ENCODE measurements at places on chromosomes 13 and 19.

DNA sequence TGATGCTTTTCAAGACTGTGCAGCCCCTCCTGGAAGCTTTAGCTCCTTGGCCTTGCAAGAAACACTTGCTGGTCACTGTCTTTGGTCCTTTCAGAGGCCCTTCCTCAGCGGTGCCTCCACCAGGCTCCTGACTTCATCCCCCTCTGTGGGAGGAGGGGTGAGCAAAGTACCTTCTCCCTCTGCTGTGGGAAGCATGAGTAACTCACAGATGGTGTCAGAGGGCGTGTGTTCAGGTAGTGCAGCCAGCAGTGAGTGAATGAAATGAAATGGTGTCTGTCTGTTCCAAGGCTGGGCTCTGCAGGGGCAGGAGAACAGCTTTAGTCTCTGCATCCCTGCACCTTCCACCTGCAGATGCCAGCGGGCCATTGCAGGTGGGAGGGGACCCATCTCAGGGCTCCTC is 102.9 kb downstream of the SHISA2 start:
- DNase-seq: no peak

GRCh38 chr13:99053636-99054233 is 75.9 kb upstream of the DOCK9 start:
- no peak for DNase-seq

DNA sequence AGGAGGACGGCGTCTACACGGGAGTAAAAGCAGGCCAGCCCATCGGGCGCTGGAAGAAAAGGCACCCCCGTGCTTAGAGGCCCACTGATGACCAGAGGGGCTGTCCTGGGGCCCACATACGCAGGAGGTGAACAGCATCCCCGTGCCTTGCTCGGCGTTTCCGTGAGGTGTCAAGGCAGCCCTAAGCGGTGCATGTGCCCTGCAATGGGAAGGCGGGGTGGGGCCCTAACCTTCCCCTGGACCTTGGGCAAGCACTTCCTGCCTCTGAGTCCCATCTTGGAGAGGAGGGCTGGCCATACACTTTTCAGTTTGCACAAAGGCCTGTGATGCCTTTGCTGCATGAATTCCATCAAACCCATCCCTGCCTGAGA is 47.8 kb upstream of the ATP11A start:
- no peak for DNase-seq

DNA sequence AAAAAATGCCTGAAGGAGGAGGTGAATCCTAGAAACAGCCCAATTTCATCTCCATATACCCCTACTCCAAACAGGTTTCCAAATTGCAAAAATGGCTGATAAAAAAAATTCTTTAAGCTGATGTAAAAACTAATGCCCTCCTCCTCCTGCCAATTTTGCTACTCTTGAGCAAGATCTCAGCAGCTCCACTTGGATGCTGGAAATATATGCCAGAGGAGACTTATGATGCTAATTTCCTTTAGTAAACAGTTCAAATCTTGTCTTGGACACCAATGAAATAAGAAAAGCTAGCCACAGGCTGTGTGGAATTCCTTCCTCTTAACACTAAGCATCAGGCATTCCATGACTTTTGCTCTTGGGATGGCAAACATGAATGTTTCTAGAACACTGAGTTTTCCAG is 67.5 kb downstream of the INSR start:
- DNase-seq: no peak

DNA sequence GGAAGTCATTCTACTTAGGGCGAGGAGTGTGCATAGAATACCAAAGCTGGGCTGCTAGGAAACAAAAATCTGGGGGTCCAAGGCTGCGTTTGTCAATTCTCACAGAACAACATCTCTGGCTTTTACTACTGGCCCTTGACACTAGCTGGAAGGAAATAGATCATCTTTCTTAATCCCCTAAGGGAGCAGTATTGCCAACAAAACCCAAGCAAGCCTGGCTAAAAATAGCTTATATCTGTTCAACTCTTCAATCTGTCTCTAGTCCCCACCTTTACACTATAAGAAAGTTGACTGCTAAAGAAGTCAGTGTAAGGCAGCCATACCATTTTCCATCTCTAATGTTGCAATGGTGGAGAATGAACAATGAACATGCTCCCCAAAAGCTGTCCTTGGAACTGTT is 107.8 kb upstream of the SPRY2 start:
- no peak for DNase-seq

DNA sequence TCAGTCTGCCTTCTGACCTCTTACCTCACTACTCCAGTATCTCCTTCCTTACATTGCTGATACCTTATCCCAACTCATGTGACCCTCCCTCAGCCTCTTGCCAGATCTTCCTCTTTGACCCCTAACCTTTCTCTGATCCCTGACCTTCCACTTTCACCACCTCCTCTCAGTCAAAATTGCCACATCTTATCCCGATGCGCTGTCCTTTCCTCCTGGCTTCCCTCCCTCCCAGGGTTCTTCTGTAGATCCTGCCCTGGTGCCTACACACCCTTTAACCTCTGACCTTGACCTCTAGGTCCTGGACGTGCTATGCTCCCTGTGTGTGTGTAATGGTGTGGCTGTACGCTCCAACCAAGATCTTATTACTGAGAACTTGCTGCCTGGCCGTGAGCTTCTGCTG is 23.7 kb downstream of the RYR1 start:
- no peak for DNase-seq

DNA sequence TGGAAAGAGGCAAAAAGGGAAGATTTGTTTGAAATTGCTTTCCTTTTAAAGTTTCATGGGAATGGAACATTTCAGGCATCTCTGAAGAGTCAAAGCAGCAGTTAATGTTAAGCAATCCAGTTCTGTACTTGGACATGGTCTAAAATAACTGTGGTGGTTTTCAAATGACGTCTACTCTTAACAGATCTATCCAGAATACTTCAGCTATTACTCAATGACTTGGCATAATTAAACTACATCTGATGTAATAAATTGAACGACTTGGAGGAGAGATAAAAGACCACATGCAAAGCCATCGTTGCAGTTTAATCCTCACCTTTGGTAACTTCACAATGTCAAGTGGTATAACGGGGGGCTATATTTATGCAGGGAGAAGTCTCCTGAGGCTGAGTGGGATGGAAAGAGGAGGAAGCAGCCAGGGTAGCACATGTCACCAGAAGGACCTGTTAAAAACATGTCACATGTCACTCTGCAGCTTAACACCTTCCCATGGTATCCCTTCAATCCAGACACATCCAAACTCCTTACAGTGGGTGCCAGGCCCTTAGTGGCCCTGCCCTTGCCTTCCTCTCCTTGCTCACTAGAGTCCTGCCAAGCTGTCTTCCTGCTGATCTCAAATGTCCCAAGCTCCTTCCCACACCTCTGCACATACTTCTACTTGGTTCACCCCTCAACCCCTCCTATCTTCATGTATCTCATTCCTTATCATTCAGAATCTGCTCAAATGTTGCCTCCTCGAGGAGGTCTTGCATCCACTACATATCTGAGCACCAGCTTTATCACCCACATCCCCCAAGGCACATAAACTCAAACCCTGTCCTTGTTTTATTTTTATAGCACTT is 327.8 kb downstream of the SUCLA2 start:
- no peak for DNase-seq

DNA sequence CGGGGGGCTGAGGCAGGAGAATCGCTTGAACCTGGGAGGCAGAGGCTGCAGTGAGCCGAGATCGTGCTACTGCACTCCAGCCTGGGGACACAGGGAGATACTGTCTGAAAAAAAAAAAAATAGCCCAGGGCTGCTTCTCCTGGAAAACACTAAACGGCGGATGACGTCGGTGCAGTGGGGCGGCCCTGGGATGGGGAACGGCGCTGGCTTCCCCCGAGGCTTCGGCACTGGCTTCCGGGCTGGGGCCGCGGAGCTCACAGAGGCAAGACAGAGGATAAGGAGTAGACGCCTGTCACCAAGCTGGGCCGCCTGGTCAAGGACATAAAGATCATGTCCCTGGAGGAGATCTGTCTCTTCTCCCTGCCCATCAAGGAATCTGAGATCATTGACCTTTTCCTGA is 5.0 kb downstream of the PRSS57 start:
- DNase-seq: no peak

GRCh38 chr13:20128459-20128931 is 32.4 kb downstream of the GJA3 start:
- no peak for DNase-seq

DNA sequence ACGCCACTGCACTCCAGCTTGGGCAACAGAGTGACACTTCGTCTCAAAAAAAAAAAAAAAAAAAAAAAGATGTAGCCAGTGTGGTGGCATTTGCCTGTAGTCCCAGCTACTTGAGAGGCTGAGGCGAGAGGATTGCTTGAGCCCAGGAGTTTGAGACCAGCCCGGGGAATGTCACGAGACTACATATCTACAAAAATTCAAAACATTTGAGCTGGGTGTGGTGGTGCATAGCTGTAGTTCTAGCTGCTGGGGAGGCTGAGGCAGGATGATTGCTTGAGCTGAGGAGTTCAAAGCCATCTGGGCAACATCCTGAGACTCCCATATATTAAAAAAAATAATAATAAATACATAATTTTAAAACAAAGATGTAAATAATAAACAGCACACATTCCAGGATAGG is 46.6 kb downstream of the SMARCA4 start:
- DNase-seq: no peak

- DNase-seq: no peak
Observed at GRCh38 chr13:85286081-85286480, 513.1 kb downstream of the SLITRK6 start.

DNA sequence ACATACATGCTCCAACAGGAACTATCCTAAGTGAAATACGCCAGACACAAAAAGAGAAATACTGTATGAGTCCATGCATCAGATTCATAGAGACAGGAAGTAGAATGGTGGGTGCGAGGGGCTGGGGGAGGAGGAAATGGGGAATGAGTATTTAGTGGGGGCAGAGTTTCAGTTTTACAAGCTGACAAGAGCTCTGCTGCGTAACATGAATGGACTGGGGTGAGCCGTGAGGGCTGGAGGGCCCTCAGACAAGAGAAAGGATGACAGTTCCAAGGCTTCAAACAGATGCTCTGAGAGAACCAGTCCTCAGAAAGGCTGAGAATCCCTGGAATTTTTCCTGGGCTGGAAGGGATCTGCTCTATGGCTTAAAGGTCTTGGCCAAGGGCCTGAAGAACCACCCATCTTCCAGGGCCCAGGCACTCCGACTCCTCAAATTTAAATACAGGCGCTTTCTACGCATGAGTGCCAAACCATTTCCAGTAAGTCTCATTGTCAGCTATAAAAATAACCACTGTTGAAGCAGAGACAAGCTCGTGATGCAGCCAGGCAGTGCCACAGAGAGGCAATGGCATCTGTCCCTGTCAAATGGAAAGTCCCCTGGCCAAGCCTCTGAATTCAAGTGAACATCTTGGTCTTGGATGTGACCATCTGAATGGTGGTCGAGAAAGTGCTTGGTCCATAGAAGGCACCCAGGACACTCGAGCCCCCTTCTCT is 17.5 kb downstream of the KLF2 start:
- no peak for DNase-seq

DNA sequence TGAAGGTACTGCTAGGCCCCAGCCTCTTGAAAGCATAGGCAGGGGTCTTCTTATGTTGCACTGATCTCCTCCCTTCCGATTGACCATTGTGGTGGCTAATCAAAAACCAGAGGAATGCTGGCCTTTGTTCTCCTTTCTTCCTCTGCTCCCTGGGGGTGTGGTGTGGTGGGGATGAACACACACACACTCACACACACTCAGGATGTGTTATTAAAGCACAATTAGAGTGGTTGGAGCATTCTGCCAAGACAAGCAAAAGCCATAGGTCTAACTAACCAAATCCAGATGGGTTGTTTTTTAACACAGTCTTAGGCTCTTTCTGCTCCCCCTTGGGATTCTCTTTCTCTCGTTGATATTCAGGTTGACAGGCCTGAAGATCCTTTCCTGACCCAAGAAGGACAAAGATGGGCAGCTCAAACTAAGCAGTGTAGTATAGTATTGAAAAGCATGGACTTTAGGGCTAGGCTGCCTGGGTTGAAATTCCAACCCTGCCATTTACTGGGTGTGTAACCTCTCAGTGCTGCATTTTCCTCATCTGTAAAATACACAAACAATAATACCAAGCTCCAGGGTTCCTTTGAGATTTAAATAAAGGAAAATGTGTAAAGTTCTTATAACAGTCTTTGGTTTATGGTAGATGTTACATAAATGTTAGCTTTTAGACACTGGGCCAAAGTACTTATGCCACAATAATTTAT is 25.5 kb upstream of the DGKH start:
- no peak for DNase-seq

DNA sequence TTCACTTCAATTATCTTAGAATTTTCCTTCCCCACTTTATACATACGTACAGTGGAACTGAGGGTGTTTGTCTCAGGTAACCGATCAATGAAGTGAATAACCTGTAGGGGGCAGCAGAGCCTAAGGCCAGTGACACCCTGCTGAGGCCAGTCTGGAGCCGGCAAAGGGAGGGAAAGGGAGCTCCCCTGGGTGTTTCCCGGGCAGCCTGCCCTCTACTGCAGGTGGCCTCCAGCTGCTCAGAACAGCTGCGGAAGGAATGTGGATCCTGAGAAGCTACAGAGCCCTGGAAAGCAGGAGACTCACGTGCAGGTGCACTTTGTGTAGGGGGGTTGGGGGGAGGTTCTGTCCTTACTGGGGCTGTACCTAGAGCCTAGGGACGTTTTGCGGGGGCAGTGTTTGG is 832 bp upstream of the ZNF491 start:
- peak; percentile 23 for DNase-seq

GRCh38 chr19:16367261-16367683 is 42.6 kb downstream of the KLF2 start:
- DNase-seq: no peak

DNA sequence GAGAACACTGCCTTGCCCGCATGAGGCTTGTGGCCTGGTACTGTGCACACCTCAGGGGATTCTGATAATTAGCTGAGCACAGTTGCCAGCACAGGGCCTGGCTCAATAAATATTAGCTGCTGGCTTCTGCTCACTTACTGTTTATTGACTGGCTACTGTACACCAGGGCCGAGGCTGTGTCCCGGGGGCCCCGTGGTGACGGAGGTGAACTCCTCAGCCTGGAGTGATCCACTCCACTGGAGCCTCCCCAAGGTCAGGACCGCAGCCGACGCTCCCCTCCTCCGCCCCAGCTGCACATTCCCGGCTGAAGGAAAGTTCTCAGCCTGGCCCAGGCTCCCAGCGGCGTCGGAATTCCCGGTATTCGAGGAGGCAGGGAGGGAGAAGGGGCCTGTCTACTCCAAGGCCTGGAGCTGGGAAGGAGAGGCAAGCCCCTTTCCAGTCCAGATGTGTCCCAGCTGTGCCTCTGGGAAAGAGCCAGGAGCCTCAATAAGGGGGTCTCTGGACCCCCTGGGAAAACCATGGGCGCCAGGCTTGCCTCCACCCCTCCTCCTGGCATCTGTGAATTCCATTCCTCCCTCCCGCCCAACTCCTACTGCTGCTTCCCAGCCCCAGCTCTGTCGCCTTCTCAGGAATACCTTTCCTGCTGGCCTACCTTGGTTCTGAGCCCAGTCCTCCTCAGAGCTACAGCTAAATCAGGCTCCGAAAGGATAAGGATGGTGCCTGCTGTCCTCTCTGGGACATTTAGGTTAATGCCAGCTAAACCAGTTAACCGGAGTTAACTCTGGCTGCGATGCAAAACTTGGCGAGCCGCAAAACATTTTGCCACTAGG is 7.3 kb downstream of the RPS16 start:
- no peak for DNase-seq

GRCh38 chr19:19866611-19867248 is 1.0 kb downstream of the ZNF253 start:
- no peak for DNase-seq
